ENCODE measurements at places on chromosomes 16 and 17. TPM values are rescaled to one million over a fixed set of nuclear protein-coding genes. Genes with fewer than 3 reads are reported as not detected.

SNTB2 gene
- 40.8 TPM for total RNA-seq

SLC47A2 gene
- not detected for total RNA-seq

TMEM235 gene
- not detected for total RNA-seq

FAM171A2 gene
- 7.6 TPM for total RNA-seq

HYDIN gene
- 0.80 TPM for total RNA-seq

PHF23 gene
- 69.3 TPM for total RNA-seq

TOP3A gene
- 49.3 TPM for total RNA-seq

EEF2K gene
- total RNA-seq = 15.0 TPM

ADAM11 gene
- total RNA-seq = 3.5 TPM

B3GNT9 gene
- 11.5 TPM for total RNA-seq

Data from Panc1 (cell line).